CD4-positive, alpha-beta memory T cell (primary cell): ENCODE measurements at places on chromosomes 5 and 9. TPM values are rescaled to one million over a fixed set of nuclear protein-coding genes. Genes with fewer than 3 reads are reported as not detected.

GRCh38 chr5:33888587-33888986 lies 3.2 kb downstream of the ADAMTS12 start:
- no peak overlapping the region for H3K4me3 ChIP-seq
- H3K27me3 ChIP-seq: peaks cover 10% of the 10 kb centered on the region
- no peaks in the 10 kb centered on the region for H3K4me1 ChIP-seq
- DNase-seq: no peak
- H3K27ac ChIP-seq: no peak overlapping the region

The AQP3 gene
- 172 TPM for total RNA-seq

The ITK gene
- 421 TPM for total RNA-seq

DNA sequence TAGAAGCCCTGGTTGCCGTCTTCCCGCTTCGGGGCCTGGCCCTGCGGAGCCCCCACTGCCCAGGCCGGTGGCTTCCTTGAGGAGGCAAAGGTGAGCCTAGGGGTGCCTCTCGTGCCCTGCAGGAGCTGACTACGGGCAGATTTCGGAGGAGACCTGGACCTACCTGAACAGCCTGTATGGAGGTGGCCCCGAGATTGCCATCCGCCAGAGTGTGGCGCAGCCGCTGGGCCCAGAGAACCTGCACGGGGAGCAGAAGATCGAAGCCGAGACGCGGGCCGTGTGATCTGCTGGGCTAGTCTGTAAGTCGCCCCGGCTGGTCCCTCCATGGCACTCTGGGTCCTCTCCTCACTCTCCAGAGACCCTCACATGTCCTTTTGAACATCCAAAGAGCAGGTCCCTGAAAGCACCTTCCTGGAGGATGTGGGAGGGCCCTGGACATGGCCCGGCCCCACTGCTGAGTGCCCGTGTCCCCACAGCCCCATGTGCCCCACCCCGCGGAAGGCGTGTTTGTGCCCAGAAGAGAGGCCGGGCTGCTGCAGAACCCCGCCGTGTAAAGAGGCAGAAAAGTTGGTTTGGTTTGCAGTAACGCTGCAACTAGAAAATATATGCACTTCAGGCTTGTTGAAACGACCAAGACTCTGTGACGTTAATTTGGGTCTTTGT lies 44.9 kb downstream of the USP20 start:
- H3K27ac ChIP-seq: no peak overlapping the region
- DNase-seq: no peak
- H3K27me3 ChIP-seq: no peaks in the 10 kb centered on the region
- H3K4me3 ChIP-seq: no peak overlapping the region

DNA sequence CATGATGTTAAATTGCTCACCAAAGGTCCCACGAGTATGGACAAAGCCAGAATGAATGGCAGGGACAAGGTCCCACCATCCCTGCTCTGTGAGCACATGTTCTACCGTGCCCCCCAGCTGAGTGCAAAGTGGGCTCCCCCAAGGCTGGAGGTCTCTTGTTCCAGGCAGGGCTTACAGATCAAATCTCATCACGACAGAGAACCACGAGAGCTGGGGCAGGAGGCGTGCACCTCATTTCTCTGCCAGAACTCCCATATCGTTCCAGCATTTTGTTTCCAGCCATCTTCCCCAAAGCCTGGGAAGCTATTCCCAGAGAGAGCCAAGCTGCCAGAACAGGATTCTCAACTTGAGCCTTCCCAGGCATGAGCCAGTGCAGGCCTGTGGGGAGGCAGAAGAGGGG lies 108.5 kb downstream of the ZNF354C start:
- no peaks in the 10 kb centered on the region for H3K36me3 ChIP-seq
- H3K27me3 ChIP-seq: no peaks in the 10 kb centered on the region
- H3K4me1 ChIP-seq: peaks cover 4% of the 10 kb centered on the region
- no peak overlapping the region for H3K4me3 ChIP-seq

DNA sequence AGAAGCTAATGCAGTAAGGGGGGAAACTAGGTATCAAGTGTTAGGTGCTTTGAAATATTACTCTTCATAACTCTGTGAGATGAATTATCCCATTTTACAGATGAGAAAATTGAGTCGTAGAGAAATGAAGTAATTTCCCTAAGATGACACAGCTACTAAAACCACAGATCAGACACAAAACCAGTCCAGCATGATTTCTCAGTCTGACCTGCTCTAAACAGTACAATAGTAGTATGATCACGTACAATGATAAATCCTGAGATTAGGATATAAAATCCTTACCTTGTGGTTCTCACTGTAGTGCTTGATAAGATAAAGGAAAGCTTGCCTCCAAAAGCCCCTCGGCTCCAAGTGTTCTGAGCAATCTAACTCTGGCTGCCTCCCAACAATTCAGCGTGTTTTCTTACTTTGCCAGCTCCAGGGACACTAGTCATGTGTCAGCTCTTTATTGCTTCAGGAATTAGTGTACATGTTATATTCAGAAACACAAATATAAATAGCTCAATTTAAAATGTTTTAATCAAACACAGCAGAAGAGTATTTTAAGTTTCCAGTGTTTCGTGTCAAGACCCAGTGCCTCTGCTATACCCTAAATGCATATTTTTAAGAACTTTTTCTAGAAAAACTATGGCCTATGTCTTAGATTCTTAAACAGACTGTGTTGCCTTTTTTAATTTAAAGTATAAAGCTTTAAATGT lies 243.6 kb downstream of the DENND1A start:
- DNase-seq: no peak
- H3K4me3 ChIP-seq: no peak overlapping the region
- peaks cover 13% of the 10 kb centered on the region for H3K4me1 ChIP-seq

DNA sequence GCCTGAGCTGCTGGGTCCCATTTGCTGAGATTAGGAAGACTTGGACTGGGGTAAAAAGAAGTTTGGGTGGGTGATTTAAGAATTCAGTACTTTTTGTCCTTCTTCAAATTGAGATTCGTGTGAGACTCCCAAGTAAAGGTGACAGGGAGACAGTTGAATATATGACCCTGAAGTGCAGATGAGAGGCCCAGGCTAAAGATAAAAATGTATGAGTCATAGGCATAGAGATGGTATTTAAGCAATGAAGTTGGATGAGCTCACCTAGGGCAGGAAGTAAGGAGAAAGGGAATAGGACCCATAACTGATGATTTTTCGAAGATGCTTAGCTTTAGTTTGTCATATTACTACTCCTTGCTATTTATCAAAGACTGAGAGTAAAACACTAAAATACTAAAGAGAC lies 255.9 kb upstream of the ADRA1B start:
- H3K4me3 ChIP-seq: no peak overlapping the region
- H3K27me3 ChIP-seq: no peaks in the 10 kb centered on the region
- no peaks in the 10 kb centered on the region for H3K36me3 ChIP-seq
